Fibroblast of mammary gland (primary cell): ENCODE measurements at places on chromosomes 11 and 22.

DNA sequence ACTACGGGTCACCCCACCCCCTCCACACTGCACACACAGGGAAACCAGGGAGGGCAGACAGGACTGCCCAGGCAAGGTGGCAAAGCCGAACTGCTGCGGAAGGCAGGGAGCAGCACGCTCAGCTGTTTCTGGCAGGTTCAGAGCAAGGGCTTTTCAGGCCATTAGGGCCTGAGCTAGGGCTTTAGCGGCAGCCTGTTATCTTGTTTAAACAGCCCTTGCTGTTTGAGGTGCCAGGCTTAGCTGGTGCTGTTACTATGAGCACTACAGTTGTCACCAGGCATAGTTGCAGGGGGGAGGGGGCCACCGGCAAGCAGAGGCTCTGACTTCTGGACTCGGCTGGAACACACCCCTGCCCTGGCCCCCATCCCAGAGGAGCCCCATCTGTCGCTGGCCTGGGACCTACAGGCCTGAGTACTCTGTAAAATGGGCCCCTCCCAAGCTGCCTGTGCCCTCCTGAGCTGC, 34.9 kb downstream of the RSPH14 start:
- DNase-seq = no peak

DNA sequence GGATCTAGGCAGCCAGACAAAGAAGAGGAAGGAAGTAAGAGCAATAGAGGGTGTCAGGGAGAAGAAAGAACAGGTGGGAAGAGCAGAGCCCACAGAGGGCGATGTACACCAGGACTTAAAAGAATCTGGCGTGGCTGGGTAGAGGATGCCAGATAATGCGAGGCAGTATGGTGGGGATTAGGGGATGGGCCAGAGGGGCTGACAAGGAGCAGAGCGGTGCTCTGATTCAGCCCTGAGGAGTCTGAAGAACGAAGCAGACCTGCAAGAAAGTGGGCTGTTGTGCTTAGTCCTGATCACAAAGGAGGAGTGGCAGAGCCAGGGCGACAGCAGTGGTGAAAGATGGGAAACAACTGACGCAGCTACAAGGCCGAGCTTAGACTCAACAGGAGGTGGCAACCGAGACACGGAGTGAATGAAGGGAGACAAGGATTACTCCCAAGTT, 163.7 kb downstream of the LARGE1 start:
- no peak for DNase-seq

- no peak for DNase-seq
Measured at GRCh38 chr11:116145187-116145865, 627.5 kb downstream of the BUD13 start.

GRCh38 chr11:135075740-135076139, 663.7 kb upstream of the B3GAT1 start:
- DNase-seq = peak; percentile 54

DNA sequence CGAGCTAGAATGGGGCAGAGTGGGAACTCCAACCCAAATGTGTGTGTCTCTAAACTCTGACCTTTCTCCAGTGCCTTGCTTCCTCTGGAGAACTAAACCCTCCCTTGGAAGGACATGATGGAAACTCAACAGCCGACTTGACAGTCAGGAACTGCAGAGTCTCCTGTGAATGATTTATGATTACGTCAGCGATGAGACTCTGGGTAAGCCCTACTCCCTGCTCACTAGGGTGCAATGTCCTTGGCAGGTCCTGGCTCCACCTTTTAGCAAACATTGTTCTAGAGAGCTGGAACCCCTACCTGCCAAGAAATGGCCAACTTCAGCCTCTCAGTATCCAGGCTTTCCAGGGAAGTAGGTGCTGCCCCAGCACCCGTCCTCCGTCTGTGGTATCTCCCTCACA, 96.1 kb upstream of the CD82 start:
- no peak for DNase-seq

GRCh38 chr22:25651332-25652085, 87.0 kb downstream of the GRK3 start:
- DNase-seq = no peak

DNA sequence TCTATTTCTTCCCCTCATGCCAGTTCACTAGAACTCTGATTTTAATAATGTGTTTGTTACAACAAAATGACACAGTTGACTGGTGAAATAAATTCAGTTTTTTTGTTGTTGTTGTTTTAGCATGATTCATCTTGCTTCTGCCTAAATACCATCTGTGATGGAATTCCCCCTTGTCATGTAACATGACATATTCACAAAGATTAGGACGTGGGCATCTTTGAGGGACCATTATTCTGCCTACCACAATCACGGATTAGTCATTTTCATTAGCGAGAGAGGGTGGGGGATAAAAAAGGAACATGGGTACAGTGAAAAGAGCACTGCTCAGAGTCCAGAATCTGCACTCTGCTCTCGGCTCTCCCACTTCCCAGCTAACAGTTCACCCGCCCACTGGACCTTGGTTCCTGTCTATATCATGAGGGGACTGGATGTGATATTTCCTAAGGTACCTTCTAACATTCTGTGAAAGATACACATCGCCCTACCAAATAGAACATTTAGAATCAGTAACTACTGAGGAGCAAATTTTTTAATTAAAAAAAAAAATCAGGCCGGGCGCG, 11.3 kb downstream of the HTATIP2 start:
- peak; percentile 51 for DNase-seq

GRCh38 chr11:70111269-70112016, 33.3 kb downstream of the ANO1 start:
- no peak for DNase-seq

GRCh38 chr22:28934026-28934425, 50.7 kb downstream of the ZNRF3 start:
- DNase-seq = no peak

DNA sequence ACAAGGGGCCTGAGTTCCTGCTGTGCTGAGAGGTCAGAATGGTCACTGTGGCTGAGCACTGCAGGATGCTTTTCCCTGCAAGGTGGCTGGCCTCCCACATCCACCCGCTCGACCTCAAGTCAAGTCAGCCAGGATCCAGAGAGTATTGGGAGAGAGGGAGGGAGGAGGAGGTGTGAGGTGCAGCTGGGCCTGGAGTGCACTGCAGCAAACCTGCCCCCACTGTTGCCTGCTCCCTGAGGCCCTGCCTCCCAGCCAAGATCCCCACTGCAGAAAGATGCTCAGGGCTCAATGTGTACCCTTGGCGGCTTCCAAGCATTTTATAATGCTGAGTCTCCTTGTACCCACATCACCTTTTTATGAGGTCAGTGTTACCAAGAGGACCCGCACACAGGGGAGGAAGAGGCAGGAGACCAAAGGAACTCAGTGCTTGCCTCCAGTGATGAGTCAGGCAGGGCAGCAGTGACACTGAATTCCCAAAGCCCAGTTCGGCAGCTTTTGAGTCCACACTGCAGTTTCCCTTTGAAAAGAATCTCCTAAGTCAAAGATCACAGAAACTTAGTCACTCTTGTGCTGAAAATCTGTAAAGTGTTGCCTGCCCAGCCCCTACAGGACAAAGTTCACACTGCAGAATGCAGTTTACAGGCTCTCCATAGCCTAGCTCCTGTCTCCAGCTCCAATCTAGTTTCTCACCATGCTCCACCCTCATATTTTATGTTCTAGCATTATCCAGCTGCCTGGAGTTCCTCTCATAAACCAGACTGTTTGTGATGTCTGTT, 3.1 kb downstream of the ENDOD1 start:
- DNase-seq = peak; percentile 76

- no peak for DNase-seq
Measured at GRCh38 chr11:79503028-79503427, 62.2 kb upstream of the TENM4 start.

DNA sequence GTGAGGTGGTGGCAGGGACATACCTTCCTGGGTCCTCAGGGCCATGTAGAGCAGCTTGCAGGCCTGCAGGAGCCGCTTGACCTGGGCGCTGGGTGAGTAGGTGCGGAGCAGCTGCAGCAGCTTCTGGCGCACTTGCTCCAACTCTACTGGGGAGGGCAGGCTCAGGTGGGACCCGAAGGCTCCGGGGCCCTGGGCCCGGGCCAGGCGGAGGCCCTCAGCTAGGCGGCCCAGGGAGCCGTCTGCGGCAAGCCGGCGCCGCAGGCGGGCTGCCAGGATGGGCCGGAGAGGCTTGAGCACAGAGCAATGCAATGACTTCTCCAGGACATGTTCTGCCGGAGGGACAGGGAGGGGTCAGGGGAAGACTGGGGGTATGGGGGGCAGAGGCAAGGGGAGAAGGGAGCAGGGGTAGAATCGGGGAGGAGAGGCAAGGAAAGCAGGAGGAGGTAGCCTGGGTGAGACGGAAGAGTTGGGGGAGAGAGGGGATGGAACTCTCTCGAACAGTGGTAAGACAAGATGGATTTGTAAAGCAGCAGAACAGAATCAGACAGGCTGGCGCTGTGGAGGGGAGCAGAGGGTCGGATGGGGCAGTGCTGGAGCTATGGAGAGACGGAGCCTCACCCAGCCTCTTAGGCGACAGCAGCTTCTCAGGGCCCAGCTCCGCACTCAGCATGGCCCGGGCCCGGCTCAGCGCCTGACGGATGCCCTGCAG, 2.2 kb downstream of the RIN1 start:
- DNase-seq = no peak

DNA sequence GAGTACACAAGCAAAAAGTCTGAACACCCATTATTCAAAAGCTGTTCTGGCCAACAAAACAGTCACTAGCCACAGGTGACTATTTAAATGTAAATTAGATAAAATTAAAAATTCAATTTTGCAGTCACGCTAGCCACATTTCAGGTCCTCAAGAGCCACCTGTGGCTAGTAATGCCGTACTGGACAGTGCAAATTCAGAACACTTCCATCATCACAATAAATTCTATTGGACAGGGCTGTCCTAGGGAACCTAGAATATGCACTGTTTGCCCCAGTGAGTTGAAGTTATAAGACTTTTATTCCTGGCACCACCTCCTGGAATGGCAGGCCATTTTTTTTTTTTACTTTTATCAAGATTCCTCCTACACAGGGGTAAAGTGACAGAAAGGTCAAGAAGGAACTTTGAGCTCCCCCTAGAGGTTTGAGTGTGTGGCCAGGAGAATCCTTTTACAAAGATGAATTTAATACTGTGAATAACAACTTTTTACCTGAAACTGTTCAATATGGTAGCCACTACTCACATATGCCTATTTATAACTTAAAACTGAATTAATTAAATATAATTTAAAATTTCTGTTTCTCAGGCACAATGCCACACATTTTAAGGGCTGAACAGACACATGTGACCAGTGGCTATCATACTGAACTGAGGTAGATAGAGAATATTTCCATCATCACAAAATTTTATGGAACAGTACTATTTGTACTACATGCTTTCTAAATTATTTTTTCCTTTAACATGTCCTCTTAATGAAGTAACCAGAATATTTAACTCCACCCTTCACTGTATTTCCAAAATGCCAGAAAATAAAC, 6.5 kb downstream of the MSANTD2 start:
- DNase-seq = peak; percentile 62

- peak; percentile 5 for DNase-seq
Measured at GRCh38 chr22:32106930-32107329, 52.2 kb downstream of the C22orf42 start.

- DNase-seq = no peak
Measured at GRCh38 chr11:65852508-65853245, 5.3 kb downstream of the CFL1 start.

GRCh38 chr11:102831489-102832440, 11.6 kb downstream of the MMP3 start:
- peak; percentile 70 for DNase-seq
